ENCODE measurements at places on chromosomes 4 and X. TPM values are rescaled to one million over a fixed set of nuclear protein-coding genes. Genes with fewer than 3 reads are reported as not detected.

The SULT1B1 gene
- 4.2 TPM for polyA plus RNA-seq

The CBLL2 gene
- polyA plus RNA-seq, result not detected

The MFAP3L gene
- 0.76 TPM for polyA plus RNA-seq

DNA sequence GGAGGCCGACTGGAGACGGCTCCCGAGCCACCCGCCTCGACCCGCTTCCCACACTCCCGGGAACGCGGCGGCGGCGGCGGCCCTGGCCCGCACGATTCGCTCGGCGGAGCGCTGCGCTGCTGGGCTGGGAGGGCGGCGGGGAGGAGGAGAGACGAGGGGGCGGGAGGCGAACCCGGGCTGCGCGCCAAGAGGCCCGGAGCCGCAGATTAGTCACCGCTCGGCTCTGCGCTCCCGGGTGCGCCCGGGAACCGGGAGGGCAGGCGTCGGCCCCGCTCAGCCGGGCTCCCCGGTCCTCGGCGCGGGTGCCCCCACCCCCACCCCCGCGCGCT, 11.2 kb upstream of the BCOR start:
- H3K36me3 ChIP-seq, result no peaks in the 10 kb centered on the region
- peaks cover 20% of the 10 kb centered on the region for H3K4me1 ChIP-seq
- no peak overlapping the region for H3K4me3 ChIP-seq
- peak; percentile 60 for DNase-seq

- H3K27ac ChIP-seq, result no peak overlapping the region
- H3K4me1 ChIP-seq, result no peaks in the 10 kb centered on the region
- no peaks in the 10 kb centered on the region for H3K27me3 ChIP-seq
- no peak for DNase-seq
Measured at GRCh38 chr4:64584981-64585557, 175.8 kb upstream of the TECRL start.

- no peak for DNase-seq
- no peaks in the 10 kb centered on the region for H3K27me3 ChIP-seq
- H3K27ac ChIP-seq, result no peak overlapping the region
- H3K4me3 ChIP-seq, result no peak overlapping the region
Measured at GRCh38 chrX:105228602-105229001, 8.1 kb upstream of the TEX13A start.

GRCh38 chrX:136954930-136955329, 74.4 kb upstream of the RBMX start:
- no peaks in the 10 kb centered on the region for H3K36me3 ChIP-seq
- no peak overlapping the region for H3K4me3 ChIP-seq
- no peaks in the 10 kb centered on the region for H3K27me3 ChIP-seq
- H3K4me1 ChIP-seq, result no peaks in the 10 kb centered on the region
- H3K27ac ChIP-seq, result no peak overlapping the region
- peak; percentile 16 for DNase-seq

GRCh38 chr4:133483600-133484246, 334.6 kb downstream of the PCDH10 start:
- H3K36me3 ChIP-seq, result no peaks in the 10 kb centered on the region
- no peak overlapping the region for H3K4me3 ChIP-seq
- no peaks in the 10 kb centered on the region for H3K4me1 ChIP-seq
- no peaks in the 10 kb centered on the region for H3K27me3 ChIP-seq
- DNase-seq, result no peak

DNA sequence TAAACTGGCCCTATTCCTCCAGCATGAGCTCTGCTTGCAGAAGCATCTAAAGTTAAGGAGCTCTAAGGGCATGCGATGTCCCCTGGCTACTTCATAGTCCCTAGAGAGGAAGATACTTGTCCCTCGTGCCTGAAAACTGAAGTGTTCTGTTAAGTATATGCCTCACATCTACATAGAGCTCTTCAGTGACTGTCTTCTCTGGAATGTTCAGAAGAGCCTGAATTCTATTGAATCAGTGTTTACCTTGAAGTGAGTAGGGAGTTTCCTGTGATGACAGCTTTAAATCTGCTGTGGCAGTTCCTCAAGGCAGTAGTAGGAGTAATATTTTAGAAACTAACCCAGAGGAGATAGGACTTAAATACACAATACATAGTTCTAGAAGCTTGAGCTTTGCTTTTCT, 111.2 kb downstream of the ZNF518B start:
- H3K27ac ChIP-seq, result no peak overlapping the region
- H3K36me3 ChIP-seq, result no peaks in the 10 kb centered on the region
- DNase-seq, result no peak
- H3K27me3 ChIP-seq, result no peaks in the 10 kb centered on the region

DNA sequence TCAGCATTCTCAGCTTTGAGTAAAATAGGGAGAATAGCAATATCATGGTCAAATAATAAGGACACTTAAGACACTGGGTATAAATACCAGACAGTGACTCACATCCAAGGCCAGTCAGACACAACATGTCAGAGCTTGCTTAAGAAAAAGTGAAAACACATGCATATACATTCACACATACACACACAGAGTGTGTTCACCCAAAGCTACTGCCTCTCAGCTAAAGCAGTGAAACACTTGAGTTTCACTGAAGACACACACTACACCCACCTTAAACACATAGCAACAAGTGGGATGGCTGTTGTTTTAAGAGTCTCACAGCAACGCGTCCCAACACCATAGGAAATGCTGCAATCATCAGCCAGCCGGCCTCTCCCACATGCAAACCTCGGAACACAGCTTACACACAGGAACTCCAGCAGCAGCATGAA, 14.4 kb downstream of the SHROOM4 start:
- no peaks in the 10 kb centered on the region for H3K4me1 ChIP-seq
- no peak overlapping the region for H3K27ac ChIP-seq
- H3K27me3 ChIP-seq, result no peaks in the 10 kb centered on the region
- DNase-seq, result no peak

DNA sequence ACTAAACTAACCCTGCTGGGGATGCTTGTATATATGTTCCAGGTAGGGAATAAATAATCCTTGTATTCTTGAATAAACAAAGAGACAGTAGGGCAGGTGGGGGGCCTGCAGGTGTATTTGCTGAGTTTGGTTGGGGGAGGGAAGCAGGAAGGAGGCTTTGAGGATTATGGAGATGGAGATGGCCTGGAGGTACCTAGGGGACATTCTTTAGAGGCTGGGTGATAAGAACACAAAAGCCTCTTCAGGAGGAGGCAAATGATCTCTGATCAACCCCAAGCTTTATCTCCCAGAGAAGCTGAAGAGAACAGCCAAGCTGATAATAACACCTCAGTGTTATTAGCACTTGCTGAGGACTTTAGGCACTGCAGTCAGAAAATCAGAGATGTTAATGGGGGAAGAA, 187.7 kb downstream of the MGST2 start:
- H3K27ac ChIP-seq, result no peak overlapping the region
- H3K36me3 ChIP-seq, result no peaks in the 10 kb centered on the region
- no peaks in the 10 kb centered on the region for H3K4me1 ChIP-seq
- no peak overlapping the region for H3K4me3 ChIP-seq
- no peaks in the 10 kb centered on the region for H3K27me3 ChIP-seq
